T-helper 2 cell treated with Interferon-gamma antibody and Interleukin-4, amounts not matched to agents 100 ng/mL and 5 ng/mL, for 36 hours (primary cell): ENCODE measurements at places on chromosomes 13 and 19. TPM values are rescaled to one million over a fixed set of nuclear protein-coding genes. Genes with fewer than 3 reads are reported as not detected.

UNC13A gene
- total RNA-seq: 0.02 and 0.07 TPM in 2 replicates

SIGLEC12 gene
- 1.1 and 1.4 TPM in 2 replicates for total RNA-seq

CYP2A7 gene
- not detected in 2 replicates for total RNA-seq

MIR17HG gene
- total RNA-seq: 9.8 and 10.1 TPM in 2 replicates

ZNF324 gene
- 10.1 and 11.4 TPM in 2 replicates for total RNA-seq

TEKTIP1 gene
- 4.5 TPM in 2 replicates for total RNA-seq
